ENCODE measurements at places on chromosomes 13 and 19.
A peak's percentile ranks its signal among the peaks of the same experiment; 100 is the strongest.

DNA sequence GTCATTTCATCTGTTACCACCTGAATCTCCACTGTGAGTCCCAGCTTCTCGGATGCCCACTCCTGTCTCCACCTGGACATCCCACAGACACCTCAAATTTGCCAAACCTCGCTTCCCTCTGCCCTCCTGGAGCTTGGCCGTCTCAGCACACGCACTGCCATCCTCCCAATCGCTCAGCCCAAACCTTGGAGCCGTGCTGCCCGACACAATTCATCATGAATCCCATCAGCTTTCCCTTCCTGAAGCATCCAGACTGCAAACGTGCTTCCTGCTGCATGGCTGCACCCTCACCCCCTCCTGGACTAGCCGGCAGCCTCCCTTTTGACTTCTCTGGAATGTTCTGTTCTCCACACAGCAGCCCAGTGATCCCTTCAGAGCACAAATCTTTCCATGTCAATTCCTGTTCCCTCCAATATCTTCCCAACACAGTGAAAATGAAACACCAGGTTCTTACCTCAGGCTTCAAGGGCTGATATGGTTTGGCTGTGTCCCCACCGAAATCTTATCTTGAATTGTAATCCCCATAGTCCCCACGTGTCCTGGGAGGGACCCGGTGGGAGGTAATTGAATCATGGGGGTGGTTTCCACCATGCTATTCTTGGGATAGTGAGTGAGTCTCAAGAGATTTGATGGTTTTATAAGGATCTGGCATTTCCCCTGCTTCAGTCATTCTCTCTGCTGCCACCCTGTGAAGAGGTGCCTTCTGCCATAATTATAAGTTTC lies 1.1 kb upstream of the PROZ start:
- DNase-seq = no peak

- no peak for DNase-seq
These were observed 74.0 kb upstream of the DOCK9 start for GRCh38 chr13:99051768-99052455.

GRCh38 chr19:57410877-57411671 lies at the start of gene ZNF17:
ZNF17 (plus strand) TSS chr19:57411161; CDS start chr19:57413616, 2,455 bp downstream.
- DNase-seq = peak; percentile 97

- DNase-seq = no peak
These were observed 364.0 kb downstream of the KCTD12 start for GRCh38 chr13:76522083-76522755.

GRCh38 chr19:43809762-43810696 lies 7.8 kb upstream of the LYPD5 start:
- peak; percentile 75 for DNase-seq

DNA sequence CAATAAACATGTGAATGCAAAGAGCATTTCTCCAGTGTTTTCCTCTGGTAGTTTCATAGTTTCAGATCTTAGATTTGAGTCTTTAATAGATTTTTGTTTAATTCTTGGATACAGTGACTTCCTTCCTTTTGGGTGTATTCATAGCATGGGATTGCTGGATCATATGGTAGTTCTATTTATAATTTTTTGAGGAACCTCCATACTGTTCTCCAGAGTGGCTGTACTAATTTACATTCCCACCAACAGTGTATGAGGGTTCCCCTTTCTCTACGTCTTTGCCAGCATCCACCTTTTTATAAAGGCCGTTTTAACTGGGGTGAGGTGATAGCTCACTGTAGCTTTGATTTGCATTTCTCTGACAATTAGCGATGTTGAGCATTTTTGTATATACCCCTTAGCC lies 9.3 kb upstream of the CALM3 start:
- DNase-seq = no peak

GRCh38 chr19:58003174-58003828 lies 681 bp upstream of the ZNF606 start:
- no peak for DNase-seq

DNA sequence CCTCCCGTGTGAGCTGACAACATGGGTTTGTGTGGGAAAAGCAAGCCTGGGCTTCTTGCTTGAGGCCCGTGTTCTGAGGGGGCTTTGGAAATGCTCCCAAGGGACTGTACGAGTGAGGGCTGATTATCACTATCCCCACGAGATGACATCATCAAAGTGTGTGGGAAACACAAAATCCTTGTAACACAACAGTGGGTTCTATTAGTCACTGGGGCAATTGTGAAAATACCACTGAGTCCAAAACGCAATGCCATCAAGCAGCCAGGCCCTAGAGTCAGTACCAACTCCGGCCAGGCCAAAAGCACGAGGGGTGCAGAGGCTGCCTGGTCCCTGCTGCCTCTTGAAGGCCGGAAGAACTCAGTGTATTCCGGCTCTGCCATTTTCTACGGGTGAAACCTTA lies 29.6 kb downstream of the CAPS start:
- no peak for DNase-seq

DNA sequence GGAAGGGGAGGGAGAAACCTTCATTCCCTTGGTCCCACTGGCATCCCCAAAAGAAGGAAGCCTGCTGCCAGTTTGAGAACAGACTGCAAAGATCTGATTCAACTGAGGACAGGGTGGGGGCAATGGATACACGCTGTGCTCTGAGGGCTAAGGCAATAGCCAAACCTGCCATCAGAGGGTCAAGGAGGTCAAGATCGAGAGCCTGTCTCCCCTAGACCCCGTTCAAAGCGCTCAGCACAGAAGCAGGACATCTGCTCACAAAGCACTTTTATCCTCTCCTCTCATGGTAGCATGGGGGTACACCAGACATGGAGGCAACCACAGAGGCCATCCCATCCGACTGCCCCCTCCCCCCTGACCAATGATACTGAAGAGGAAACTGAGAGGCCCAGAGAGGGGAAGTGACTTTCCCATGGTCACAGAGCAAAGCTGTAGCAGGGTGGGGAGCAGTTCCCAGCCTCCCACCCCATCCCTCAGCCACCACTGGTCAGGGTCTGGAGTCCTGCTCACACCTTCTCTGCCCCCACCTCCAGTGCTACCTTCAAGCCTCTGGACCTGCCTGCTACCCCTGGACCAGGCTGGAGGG lies 11.1 kb downstream of the POU2F2 start:
- no peak for DNase-seq

DNA sequence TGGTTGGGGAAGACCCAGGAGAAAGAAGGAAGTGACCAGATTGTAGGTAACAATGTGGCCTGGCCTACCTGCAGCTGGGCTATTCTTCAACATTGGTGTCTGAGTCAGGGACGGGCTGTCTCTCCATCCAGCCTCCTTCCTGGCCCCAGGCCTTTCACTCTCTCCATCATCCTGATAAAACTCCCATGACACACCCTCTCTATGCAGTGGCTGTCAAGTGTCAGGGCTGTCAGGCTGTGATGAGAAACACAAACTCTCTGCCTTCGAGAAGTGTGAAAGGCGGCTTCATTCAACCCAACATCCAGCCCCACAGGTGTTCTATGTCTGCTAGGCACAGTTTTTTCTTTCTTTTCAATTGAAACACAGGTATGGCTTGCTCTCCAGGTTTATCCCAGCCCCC lies 153.3 kb upstream of the VSTM2B start:
- no peak for DNase-seq

DNA sequence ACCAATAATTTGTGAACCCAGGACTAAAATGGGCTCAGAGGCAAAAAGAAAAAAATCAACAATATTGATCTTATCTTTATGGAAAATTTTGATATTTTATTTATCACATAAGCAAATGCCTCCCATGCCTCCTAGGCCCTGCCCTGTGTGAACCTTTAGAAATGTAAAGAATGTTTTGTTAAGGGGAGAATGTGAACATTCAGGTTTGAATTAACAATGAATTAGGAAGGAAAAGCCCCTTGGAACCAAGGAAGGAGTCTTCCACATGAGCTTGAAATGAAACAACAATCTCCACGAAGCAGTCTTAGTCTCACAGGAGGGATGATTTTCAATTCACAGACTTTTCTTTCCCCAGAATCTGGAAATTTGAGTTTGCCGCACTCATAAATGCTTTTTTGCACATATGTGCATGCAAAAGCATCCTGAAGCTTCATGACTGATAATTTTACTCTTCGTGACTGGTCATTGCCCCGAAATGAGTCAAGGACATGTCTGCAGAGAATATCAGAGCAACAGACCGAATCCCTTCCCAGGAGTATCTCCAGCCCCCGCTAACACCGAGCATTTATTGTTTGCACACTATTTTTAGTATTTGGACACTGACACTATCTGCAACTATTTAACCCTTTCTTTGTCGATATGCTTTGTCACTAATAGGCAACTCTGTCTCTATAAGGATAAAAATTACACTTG lies 135.2 kb downstream of the DCT start:
- DNase-seq = no peak

GRCh38 chr19:6020972-6021805 lies 43.2 kb upstream of the RANBP3 start:
- DNase-seq = peak; percentile 83

DNA sequence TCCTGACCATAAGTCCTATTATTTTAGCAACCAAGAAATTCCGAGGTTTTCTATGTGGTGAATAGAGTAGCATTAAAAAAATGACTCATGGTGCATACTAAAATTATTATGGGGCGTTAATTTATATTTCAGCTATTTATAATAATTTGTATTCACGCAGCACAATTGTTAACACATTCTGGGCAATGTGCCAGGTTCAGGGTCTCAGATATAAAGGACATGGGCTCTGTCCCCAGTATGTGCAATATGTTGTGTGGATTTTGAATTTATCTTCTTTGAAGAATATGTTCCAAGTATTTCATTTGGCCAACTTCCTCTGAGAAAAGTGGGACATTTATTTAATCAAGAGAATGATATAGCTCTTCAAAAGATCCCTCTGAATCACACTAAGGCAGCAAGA lies 1434.7 kb upstream of the PRR20A start:
- no peak for DNase-seq

GRCh38 chr13:39866722-39867121 lies 211.3 kb downstream of the COG6 start:
- DNase-seq = no peak

DNA sequence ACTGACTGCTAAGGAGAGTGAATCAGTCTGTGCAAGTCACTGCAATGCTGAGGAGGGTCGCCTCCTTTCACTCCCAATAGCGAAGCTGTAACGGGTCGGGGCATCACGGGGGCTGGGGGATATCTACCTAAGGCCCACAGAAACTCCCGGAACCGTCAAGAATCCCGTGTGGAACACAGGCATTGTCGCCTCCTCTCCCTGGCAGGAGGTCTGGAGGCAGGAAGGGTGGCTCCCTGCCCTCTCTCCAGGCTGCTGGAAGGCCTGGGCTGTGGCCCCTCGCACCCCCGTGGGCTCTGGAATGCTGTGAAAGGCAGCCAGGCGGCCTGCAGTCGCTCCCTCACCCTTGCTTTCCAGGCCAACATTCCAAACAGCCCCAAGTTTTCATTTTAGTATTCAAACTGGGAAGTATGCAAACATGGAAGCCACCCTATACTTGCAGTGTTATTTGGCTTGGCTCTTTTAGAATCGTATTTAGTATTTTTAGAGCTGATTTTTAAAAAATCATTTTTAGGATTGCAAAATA lies 109.4 kb downstream of the CRYL1 start:
- no peak for DNase-seq

GRCh38 chr13:55067946-55068345 lies 2039.3 kb downstream of the OLFM4 start:
- DNase-seq = no peak

DNA sequence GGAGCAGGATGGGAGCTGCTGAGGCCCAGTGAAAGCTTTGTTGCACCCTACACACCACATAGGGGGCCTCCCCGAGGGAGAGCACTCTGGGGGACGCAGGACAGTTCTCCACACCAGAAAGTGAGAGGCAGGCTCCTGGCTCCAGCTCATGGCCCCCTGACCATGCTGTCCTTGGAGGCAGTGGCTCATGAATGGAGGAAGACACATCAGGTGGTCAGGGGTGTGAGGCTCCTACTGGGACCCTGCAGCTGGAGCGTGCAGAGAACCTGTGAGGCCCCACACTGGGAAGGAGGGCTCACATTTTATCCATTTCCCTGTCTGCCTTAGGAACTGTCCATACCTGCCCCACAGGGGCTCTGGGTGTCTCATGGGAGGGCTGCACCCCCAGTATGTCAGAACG lies 85.3 kb downstream of the ZNF536 start:
- DNase-seq = no peak

GRCh38 chr13:113777311-113778260 lies 18.6 kb downstream of the TMEM255B start:
- DNase-seq = no peak

DNA sequence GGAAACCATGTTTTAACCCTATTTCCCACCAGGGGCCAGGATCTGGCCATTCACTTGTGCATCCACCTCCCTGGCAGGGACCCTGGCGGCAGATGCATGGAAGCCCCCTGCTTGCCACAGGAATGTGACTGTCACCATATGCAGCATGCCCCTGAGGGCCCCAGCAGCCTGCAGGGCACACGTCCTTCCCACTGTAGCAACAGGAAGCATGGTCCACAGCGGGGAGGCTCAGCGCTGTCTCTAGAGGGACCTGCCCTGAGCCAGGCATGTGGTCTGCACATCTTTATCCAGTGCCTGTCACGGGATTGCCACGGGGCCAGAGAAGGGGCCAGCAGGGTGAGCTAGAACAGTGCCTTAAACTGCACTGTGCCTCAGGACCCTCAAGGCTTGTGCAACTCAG lies 34.9 kb upstream of the MCF2L start:
- no peak for DNase-seq

DNA sequence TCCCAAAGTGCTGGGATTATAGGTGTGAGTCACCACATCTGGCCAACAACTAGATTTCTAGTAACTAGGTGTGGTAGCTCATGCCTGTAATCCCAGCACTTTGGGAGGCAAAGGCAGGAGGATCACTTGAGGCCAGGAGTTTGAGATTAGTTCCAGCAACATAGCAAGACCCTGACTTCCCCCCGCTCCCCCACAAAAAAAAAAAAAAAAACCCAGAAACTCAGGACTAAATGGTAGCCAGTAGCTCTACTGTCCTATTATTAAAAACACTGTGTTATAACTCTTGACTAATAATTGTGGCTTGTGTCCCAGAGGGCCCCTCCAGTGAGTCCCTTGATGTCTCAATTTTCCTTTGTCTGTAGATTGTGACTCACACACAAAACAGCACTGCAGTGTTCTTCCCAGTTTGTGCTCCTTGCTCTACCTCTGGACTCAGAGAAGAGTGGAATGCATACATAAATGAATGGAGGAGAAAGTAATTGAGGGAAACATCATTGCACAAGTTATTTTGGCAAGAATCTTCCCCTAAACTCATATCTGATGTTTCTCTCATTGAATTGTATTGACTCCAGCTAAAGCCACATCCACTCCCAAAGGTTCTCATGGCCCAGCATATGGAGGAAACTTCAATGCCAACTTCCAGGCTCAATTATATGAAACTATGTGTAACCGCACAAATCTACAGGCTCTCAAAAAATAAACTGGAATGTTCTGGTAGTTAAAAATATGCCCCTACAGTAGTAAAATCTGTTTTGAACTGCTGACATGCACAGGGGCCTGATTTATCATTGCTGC lies 8.8 kb downstream of the TPT1 start:
- peak; percentile 76 for DNase-seq

DNA sequence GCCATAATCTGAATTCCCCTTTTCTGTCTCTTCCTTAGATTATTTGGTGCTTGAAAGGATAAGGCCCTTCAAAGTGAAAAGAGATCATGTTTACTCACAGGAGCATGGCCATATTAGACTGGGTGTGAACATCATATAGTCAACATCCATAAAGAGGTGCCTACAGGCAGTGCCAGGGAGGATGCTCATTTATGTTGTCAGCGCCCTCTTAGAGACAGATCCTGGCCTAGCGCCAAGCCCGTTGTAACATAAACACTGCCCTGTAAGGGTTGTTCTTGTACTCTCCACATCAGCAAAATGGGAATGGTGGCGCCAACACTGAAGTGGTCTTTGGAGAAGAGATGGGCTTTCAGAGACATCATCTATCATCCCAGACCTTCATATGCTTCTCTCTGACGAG lies 16.1 kb downstream of the PCDH8 start:
- no peak for DNase-seq
